ENCODE measurements at places on chromosomes 5 and 9. TPM values are rescaled to one million over a fixed set of nuclear protein-coding genes. Genes with fewer than 3 reads are reported as not detected.

GRCh38 chr5:119340597-119341218 is 15.1 kb upstream of the TNFAIP8 start:
- no peak for DNase-seq

STRBP gene
- 51.9 TPM for polyA plus RNA-seq

PANK3 gene
- polyA plus RNA-seq = 67.2 TPM

- DNase-seq = no peak
Observed at GRCh38 chr9:124776954-124777648, at the start of gene OLFML2A. Gene OLFML2A (plus strand): TSS chr9:124777133. CDS start chr9:124777271, 138 bp downstream.

CTXN3 gene
- polyA plus RNA-seq = not detected

NEUROG1 gene
- not detected for polyA plus RNA-seq

GRCh38 chr9:136411378-136411777 is 920 bp downstream of the PMPCA start:
- no peak for DNase-seq

DNA sequence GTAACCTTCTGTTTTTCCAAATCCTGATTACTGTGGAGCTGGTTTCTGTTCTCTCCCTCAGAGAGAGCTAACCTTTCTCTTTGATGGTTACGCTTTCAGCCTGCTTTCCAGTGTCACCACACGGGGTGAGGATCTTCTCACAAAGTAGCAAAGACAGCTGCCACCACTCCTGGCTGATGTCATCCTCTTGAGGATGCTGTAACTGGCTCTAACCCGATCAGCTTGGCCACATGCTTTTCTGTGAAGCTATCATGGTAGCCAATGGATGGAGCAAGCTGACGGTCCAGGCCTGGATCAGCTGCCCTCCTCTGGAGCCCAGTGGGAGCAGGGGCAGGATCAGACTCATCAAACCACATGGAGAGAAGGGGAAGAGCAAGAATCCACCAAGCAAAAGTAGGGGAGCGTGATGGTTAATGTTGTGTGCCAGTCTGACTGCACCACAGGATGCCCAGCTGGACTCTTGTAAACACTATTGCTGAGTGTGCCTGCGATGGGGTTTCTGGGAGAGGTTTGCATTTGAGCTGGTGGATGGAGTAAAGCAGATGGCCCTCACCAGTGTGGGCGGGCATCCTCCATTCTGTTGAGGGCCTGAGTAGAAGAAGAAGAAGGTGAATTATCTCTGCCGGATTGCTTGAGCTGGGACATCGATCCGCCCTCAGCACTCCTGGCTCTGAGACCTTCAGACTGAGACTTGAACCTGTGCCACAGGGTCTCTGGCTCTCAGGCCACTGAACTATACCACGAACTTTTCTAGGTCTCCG is 26.8 kb upstream of the ZNF354A start:
- DNase-seq = no peak

GRCh38 chr9:93343663-93344062 is 107.8 kb upstream of the FAM120A start:
- no peak for DNase-seq

GRCh38 chr9:21056931-21057330 is 20.8 kb downstream of the IFNB1 start:
- no peak for DNase-seq

GRCh38 chr5:178673801-178674295 is 47.0 kb upstream of the CLK4 start:
- no peak for DNase-seq

CXXC5 gene
- polyA plus RNA-seq = 210 TPM

DNA sequence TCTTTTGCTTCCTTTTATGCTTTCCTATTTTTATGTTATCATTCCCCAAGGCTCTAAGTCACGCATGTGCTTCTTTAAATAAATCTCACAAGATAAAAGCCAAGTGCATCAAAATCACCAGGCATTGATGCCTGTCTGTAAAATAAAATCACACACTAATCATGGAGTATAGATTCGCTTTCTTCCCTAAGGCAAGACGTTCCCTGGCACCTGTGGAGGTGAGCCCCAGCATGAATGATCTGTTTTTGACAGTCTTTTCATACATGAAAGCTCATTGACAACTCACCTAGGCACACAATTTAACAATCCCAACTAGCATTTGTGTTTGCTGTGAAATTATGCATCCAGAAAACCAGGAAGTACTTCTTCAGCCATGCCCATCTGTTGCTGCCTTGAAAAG is 146.9 kb upstream of the DMAC1 start:
- no peak for DNase-seq

ZCCHC10 gene
- polyA plus RNA-seq = 39.7 TPM

- DNase-seq = no peak
Observed at GRCh38 chr5:142095035-142095434, 13.5 kb upstream of the NDFIP1 start.

GRCh38 chr5:68734781-68735180 is 359.0 kb upstream of the SLC30A5 start:
- DNase-seq = no peak

ESM1 gene
- polyA plus RNA-seq = 15.6 TPM

LAMC3 gene
- polyA plus RNA-seq = 18.1 TPM

CREBRF gene
- polyA plus RNA-seq = 24.6 TPM

DNA sequence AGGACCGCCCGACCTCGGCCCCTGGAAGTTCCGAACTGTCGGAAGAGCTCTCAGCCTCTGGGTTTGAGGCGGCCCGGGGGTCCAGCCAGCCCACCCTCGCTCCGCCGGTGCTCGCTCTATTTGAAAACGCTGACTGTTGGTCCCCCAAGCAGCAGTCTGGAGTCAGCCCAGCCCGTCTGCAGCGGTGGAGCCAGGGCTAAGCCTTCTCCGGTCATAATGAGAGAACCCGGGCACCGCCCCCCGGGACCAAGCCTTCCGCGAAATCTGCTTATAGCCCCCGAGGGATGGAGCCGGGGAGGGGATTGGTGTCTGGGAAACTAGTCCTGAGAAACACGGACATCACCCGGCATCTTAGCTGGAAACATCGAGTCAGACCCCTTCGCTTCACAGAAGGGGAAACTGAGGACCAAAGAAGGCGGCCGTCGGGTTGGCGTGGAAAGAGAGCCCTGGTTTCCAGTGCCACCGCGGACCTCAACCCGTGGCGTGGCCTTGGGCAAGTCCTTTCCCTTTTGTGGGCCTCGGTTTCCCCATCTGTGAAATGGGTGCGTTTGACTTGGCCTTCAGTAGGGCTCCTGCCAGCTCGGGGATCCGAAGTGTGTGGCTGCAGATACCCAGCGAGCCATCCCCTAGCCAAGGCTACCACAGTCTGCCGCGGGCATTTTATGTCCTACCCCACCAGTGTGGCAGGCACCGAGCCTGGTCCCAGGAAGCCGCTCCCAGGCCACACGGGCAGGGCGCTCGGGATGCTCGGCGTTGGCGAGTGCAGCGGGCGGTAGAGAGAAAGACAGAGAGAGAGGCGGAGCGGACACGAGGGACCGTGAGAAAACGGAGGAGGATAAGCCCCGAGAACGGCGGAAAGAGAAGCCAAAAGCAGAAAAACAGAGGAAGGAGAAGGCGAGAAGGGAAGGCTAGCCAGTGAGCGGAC is 857 bp downstream of the ADAM19 start:
- no peak for DNase-seq

BRIX1 gene
- polyA plus RNA-seq = 65.9 TPM

NUTM2F gene
- not detected for polyA plus RNA-seq

DNA sequence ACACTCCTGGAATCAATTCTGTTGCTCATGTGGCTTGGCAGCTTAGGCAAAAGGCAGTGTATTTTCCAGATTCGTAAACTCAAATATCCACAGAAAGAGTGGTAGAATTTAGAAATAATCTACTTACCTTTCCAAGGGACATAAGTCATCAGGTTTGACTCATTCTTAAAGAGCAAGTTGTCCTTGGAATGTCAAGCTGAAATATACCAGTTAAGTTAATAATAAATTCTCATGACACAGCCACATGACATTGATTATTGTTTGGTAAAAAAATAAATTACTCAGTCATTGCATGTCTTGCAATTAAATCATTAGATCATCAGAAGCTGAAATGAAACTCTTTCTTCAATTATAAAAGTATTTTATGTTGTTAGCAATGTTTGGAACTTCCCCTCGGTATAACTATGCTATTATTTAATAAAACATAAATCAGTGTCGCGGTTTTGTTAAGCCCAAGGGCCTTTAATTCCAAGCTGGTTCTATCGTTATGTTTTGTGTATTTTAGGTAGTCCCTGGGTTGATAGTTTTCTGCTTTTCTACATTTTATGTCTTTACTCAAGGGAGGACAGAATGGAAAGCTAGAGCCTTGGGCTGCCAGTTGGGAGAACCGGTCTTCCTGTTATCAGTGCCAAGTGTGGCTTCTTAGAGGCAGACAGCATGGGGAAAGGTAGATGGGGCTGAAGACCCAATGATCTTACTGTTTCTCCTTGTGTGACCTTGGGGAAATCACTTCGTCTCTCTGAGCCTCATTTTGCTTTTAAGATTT is 79.3 kb upstream of the PRLR start:
- no peak for DNase-seq

ADAMTS16 gene
- polyA plus RNA-seq = 68.6 TPM

DNA sequence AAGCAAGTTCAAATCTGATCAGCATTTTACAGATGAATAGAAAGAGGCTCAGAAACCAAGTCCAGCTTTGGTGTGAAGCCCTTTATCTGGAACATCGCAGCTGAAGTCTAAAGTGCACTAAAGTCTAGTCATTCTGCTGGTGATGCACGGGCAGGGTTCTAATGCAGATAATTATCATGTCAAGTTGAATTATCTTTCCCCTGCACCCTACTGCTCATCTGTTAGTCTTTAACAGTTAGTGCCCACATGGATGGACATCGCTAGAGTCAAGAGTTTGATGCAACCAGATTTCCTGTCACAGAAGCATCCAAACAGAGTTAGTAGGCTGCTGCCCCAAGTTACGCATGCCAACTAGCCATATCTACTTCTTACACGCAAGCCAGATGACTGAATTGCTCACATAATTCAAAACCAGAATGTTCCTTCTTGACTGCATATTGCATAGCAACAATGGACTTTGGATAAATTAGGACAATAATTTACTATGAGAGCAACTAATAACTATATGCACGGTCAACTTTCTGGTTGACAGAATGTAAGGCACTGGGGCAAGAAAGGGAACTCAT is 1.6 kb upstream of the TOMM5 start:
- DNase-seq = no peak

SLC25A51 gene
- polyA plus RNA-seq = 20.0 TPM

Measured in right renal cortex interstitium (tissue), 3 donors.